AG10803 (cell line): ENCODE measurements at places on chromosomes 5 and 9.

DNA sequence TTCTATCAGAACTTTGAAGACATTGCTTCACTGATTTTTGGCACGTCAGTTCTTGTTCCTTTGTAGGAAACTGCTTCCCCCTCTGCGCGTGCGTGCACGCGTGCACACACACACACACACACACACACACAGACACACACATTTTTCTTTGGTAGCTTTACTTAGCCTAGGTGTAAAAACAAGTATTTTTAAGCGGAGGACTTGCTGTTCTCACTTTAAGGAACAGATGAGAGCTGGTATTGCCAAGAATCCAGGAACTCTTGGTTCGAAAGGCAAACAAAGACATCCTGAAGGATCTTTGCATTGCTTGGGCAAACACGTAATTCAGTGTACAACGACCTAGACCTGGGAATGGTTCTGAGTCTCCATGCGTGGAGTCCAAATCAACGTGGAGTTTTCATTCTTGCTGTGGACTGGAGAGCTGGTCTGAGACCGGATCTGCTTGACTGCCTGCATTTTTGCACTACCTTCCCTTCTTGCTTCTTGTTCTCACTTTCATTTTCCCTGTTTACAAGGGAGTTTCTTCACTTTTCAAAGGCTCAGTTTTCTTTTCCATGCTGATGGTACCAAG lies 8.2 kb downstream of the TMEM268 start:
- DNase-seq = no peak

DNA sequence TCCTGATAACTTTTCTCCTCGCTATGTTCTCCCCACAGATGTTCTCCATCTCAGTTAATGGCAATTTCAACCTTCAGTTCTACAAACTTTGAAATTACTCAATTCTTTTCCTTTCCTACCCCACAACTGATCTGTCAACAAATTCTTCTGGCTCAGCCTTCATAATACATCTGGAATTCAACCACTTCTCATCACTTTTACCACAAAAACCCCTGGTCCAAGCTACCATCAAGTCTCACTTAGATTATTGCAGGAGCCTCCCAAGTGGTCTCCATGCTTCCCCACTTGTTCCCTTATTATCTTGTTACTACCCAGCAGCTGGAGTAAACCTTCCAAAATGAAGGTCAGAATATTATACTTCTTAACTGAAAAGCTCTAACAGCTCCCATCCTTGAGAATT lies 110.1 kb downstream of the FBN2 start:
- DNase-seq = no peak

- no peak for DNase-seq
Measured at GRCh38 chr5:58499941-58500340, 8.7 kb downstream of the GAPT start.

- no peak for DNase-seq
Measured at GRCh38 chr5:44389823-44390143, 563 bp upstream of the FGF10 start.

DNA sequence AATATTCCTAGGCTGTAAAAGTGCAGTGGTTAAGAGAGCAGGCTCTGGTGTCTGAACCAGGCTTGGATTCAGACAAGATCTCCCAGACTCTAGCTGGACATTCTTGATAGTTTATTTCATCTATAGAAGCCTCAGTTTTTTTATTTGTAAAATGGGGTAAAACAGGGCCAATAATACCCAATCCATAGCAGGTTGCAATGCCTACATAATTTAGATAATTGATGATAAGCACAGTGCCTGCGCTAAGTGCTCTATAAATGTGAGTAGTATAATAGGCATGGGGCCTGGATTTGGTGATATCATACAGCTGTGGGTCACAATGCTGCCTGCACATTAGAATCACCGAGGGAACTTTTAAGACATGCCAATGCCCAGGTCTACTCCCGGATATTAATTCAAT lies 603.5 kb downstream of the ISL1 start:
- no peak for DNase-seq

DNA sequence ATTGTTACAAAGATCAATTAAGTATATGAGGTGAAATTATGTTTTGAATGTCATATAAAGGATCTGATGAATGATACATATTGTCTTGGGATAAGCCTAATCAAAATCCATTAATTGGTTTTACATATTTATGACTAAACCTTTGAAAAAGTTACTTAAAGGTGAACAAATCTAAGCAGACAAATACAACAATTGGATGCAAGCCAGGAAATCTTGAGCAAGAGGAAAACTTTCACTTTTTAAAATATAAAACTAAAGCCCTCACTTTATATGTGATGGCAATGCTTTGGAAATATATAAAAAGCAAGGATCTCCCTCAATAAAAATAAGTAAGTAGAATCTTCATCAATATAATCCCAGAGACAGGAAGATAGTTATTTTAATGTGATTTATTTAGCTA lies 80.1 kb downstream of the EDIL3 start:
- DNase-seq = no peak

DNA sequence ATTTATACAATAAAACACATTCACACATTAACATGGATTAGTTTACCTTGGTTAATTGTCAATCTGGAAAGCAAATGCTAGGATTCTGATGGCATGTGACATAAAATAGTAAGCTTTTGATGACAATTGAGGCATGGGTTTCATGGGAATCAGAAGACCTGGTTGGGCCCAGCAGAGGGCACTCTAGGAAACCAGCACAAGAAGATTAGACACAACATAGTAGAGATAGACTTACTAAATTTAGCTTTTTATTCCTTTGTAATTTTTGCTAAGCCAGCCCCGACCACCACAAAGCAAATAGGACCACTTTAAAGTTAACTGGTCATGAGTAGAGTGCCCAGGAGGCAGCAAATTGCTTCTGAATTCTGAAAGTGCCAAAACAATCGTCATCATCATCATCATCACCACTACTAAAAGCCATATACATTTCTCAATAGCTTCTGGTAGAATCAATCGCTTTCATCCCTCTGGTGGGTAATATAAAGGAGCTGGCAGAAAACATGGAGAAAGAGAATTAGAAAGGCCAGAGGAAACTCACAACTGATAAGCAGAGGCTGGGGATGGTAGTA lies 163.2 kb downstream of the ARRDC3 start:
- DNase-seq = peak; percentile 25

DNA sequence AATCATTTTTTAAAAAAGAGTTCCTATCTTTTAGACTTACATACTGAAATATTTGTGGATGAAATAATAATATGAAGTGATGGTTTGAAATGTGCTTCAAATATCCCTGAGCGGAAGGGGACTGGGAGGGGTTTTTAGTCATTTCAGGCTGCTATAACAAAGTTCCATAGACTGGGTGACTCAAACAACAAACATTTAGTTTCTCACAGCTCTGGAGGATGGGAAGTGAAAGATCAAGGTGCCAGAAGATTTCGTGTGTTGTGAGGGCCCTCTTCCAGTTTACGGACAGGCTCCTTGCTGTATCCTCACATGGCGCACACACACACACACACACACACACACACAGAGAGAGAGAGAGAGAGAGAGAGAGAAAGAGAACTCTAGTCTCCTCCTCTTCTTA lies 27.1 kb upstream of the TEX10 start:
- peak; percentile 89 for DNase-seq

DNA sequence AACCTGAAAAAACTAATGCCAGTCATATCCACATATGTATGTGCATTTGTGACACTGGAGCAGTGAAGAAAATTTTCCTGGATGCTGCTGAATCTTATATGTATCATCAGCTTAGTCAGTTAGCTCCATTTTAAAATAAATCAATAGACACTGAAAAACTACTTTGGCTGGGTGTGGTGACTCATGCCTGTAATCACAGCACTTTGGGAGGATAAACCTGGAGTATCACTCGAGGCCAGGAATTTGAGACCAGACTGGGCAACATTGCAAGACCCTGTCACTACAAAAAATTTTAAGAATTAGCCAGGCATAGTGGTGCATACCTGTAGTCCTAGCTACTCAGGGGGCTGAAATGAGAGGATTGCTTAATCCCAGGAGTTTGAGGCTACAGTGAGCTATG lies 511.0 kb upstream of the TLE4 start:
- peak; percentile 4 for DNase-seq

DNA sequence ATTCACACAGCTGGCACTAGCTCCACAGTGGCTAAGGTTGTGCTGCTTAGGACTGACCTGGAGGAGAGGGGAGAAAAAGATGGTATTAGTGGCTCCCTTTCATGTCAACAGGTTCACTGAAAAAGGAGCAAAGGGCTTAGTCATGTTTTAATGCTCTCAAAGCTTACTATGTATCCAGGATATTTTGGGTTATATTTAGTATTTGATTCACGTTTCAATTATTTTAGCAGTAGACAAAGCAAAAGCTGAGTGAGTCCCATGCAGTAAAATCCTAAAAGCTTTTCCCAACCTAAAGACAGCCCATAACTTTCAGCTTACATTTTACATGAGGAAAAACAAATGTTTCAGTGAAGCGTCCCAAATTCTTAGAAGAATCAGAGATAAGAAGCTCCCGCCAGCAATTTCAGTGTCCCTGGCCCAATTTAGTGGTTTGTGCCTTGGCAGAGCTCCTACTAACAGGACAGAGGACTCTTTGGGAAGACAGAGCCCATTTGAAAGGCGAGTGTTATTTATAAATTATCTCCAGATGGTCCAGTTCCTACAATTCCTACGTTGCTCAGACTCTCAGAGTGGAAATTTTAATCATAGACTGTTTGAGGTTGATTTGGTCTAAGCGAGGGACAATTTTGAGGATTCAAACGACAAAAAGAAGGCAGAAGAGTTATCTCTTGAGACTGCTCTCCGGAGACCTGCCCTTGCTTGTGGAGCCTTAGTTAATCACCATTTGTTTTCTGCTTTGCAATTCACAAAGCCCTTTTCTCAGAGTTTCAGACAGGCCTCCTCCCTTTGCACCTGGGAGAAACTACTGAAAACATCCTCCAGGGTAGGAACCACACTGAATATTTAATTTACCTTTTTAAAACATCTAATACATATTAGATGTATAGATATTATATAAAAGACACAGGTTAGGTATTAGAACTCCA lies 225.0 kb upstream of the ANKRD55 start:
- DNase-seq = peak; percentile 70

DNA sequence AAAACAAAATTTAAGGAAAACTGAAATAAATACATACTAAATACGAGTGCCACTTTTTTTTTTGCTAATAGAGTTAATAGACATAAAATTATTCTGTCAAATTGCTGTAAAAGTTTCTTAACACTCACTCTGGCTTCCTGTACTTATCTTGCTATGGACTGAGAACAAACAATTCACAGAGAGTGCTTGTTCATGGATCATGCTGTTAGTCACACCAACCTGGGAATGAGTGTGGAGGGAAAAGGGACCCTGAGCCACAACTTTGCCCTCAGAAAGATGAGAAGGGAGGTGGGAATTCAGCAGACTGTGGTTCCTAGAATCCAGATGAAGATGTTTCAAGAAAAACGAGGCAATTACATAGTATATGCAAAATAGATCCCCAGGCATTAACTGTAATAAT lies 246.9 kb downstream of the FBXL7 start:
- no peak for DNase-seq

- DNase-seq = no peak
Measured at GRCh38 chr9:93308676-93309075, 124.7 kb downstream of the WNK2 start.

GRCh38 chr9:122219856-122220672 lies 8.7 kb downstream of the LHX6 start:
- no peak for DNase-seq

DNA sequence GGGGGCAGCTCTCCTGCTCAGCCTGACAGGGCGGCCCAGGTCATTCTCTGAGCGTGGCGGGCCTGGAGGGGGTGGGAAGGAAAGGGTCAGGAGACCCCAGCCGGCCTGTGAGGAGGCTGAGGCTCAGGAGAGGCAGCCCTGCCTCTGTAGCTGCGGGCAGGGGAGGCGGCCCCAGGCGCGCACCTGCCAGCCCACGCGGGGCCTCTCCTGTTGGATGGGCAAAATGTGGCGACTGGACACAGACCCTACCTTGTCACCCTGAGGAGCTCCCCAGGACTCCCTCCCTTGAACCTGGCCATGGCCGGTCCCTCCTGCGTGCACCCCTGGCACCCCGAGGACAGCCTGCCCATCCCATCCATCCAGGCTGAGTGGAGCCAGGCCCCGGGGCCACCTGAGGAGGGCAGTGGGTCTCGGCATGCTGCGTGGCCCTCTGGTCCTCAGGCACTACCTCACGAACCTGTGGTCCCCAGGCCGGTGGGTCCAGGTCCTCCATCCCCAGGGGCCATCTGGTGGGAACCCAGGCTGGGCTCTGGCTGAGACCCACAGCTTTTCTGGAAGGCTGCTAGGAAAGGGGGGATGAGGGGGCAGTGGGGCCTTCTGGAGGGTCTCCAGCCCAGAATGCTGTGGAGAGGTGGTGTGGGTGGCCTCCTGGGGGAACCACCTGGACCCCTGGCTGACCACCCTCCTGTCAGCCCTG lies 15.1 kb upstream of the NRARP start:
- DNase-seq = no peak

DNA sequence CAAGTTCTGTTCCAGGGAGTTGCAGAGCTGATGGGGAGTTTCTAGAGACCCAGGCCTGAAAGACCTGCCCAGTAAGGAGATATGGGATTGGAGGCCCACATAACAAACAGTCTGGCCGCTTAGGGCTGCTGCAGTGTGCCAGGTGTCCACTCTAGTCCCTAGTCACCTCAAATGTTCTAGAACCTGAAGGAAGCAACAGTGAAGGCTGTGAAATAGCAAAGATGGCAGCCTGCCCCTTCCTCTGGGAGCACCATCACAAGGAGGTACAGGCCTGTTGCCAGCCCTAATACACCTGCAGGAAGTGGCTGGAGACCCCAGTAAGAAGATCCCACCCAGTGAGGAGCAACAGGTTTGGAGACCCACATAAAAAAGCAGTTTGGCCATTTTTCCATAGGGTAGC lies 783.8 kb upstream of the EDIL3 start:
- no peak for DNase-seq

- DNase-seq = no peak
Measured at GRCh38 chr5:67372887-67373286, 176.3 kb upstream of the CD180 start.

GRCh38 chr5:116209166-116209565 lies 124.3 kb downstream of the COMMD10 start:
- DNase-seq = no peak

DNA sequence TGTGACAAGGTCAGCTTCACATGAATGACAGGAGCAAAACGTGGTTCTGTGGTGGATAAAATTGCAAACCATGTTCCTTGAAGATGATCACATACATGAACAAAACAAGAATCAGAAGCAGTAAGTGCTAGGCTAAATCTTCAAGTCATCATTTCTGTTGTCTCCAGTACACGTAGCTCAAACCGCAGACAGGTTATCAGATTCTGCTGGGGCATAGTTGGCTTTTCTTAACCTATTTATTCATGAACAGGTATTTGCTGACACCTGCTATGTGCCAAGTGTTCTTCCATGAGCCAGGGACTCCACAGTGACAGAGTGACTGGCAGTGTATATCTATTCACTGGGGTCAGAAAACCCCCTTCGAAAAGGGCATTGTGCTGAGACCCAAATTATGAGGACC lies 20.8 kb downstream of the MFAP3 start:
- no peak for DNase-seq

GRCh38 chr9:136289651-136290507 lies 14.0 kb downstream of the CCDC187 start:
- no peak for DNase-seq
